Suppressor macrophage treated with lipopolysaccharide for 1 hour (primary cell): ENCODE measurements at places on chromosomes 2 and 18.

- no peak for DNase-seq
Observed at GRCh38 chr18:59303006-59303405, 15.4 kb downstream of the CPLX4 start.

DNA sequence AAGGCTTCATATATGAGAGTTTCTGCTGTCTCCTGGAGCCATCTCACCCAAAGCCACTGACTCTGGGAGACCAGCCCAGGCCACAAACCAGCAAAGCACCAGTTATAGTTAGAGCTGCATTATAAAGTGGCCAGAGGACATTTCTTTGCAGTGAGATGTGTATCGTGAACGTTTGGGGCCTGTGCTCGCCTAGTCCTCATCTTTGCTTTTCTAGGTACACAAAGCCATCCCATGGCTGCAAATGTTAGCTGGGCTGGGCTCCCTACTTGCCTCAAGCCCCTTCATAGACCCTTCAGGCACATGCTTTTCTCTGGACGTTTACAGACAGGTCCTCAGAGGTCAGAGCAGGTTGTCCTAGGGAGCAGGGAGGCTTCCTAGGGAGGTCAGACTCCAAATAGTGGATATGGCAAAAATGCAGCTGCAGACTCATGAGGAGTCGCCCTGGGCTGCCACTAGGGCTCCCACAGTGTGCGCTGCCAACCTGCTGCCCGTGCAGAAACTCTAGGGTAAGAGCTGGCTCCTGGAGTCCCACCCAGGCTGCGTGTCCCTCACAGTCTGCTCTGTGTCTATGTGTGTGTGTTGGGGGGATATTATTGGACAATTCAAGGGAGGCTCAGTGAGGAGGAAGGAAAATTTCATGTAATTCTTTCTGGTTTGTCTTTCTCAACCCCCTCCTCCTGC, 141.0 kb downstream of the RPIA start:
- DNase-seq = no peak

GRCh38 chr2:68371581-68371980, 6.5 kb downstream of the PLEK start:
- peak; percentile 47 for DNase-seq

- no peak for DNase-seq
Observed at GRCh38 chr2:36912695-36913094, 53.6 kb downstream of the STRN start.

DNA sequence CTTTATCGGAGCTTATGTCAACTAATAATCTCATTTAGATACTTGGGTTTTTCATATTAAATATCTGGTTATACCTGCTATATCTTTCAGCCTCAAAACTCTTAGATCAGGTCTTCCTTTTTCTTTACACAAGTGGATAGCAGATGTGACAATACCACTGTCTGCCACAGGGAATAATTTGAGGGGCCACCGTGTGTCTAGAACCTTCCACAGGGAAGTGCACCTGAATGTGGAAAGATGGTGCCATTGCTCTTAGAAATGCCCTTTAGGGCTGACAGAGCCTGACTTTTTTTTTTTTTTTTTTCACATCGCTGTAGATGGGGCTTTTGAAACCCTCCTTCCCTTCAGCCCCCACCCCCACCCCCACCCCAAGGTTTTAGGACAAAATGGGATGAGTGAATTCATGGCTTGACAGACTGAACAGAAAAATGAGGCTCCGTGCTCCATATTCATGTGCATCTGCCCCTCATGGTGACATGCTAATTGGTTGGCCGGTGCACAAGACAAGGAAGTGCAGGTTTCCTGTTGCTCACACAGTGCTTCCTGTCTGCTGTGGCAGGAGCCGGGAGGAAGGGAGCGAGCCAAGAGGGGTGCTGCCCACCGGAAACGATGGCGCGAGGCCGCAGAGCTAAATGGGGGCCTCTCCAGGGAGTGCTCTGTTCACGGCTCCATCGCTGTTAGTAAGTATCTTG, 246.0 kb downstream of the LDLRAD4 start:
- DNase-seq = peak; percentile 73

GRCh38 chr2:21363364-21363763, 239.6 kb downstream of the TDRD15 start:
- DNase-seq = no peak

GRCh38 chr18:79068341-79068936, 755 bp upstream of the ATP9B start:
- no peak for DNase-seq

- no peak for DNase-seq
Observed at GRCh38 chr2:226383461-226383860, 416.2 kb downstream of the IRS1 start.

DNA sequence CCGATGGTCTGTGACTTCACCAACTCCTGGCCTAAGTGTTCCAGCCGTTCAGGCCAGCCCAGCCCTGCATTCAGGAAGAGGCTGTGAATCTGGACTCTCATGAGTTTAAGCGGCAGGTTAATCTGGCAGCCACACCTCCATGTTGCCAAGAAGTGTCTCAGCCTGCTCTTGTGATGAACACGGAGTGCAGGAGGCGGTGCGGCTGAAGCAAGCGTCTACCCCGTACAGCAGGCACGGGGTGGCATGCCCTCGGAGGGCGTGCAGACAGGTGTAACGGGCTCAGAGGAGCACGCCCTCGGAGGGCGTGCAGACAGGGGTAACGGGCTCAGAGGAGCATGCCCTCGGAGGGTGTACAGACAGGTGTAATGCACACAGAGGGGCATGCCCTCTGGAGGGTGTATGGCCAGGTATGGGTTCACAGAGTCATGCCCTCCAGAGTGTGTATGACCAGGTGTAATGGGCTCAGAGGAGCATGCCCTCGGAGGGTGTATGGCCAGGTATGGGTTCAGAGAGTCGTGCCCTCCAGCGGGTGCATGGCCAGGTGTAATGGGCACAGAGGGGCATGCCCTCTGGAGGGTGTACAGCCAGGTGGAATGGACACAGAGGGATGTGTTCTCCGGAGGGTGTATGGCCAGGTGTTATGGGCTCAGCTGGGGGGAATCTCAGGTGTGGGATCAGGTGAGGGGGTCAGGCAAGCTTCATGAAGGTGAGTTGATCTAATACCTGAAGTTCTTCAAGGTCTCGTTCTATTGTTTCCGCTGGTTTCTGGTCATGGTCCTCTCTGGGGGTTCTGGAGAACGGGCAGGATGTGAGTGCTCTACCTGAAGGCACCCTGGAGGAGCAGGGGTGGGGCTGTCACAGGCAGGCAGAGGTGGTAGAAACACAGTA, 22.6 kb downstream of the CROCC2 start:
- no peak for DNase-seq
